ENCODE measurements at places on chromosomes 5 and 9. TPM values are rescaled to one million over a fixed set of nuclear protein-coding genes. Genes with fewer than 3 reads are reported as not detected.

TLE1 gene
- 44.8 TPM for total RNA-seq

PGM5 gene
- total RNA-seq = 194 TPM

LPCAT1 gene
- total RNA-seq = 46.0 TPM

HMGCR gene
- total RNA-seq = 49.6 TPM

GNA14 gene
- total RNA-seq = 1.2 TPM

ANKRD31 gene
- 1.2 TPM for total RNA-seq

OBP2B gene
- total RNA-seq = not detected

P4HA2 gene
- 151 TPM for total RNA-seq

C9orf50 gene
- 1.2 TPM for total RNA-seq

ABO gene
- 0.48 TPM for total RNA-seq

OCLN gene
- total RNA-seq = 12.5 TPM

SPINK1 gene
- total RNA-seq = 14.0 TPM

DNA sequence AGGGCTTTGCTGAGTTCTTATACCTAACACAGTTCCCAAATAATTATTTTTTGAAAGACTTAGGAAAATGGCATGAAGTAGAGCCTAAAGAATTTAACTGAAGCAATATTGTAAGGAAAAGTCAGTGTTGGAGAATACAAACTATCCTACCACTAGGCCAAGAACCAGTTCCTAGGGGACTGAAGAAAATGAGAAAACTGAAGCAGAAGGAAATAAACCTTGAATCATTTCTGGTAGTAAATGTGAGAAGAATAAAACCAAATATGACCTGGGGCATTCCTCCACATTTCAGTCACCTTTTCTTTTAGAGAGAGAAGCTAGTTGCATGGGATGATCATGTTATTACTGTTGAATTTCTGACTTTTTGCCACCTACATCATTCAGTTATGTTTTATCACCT lies 1393.9 kb upstream of the C9orf72 start:
- DNase-seq = no peak

GRCh38 chr9:131773911-131774379 lies 34.1 kb upstream of the RAPGEF1 start:
- peak; percentile 68 for DNase-seq

DNA sequence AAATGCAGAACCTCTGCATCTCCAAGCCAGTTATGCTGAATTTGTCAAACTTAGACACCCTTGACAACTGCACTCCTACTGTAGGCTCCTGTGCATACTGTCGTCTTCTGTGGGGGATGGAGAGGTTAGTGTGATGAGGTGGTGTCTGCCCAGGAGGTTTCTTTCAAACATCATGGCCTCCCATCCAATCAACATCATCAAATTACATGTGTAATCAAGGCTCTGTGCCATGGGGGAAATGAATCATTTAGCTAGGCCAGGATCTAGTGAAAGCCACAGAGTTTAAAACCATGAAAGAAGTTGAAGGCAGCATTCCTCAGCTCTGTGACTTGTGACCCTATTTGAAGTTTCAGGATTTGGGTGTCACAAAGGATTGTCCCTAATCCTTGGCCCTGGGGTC lies 240.6 kb downstream of the MARCHF11 start:
- no peak for DNase-seq

GRCh38 chr9:2227144-2227867 lies 212.2 kb downstream of the SMARCA2 start:
- no peak for DNase-seq

DNA sequence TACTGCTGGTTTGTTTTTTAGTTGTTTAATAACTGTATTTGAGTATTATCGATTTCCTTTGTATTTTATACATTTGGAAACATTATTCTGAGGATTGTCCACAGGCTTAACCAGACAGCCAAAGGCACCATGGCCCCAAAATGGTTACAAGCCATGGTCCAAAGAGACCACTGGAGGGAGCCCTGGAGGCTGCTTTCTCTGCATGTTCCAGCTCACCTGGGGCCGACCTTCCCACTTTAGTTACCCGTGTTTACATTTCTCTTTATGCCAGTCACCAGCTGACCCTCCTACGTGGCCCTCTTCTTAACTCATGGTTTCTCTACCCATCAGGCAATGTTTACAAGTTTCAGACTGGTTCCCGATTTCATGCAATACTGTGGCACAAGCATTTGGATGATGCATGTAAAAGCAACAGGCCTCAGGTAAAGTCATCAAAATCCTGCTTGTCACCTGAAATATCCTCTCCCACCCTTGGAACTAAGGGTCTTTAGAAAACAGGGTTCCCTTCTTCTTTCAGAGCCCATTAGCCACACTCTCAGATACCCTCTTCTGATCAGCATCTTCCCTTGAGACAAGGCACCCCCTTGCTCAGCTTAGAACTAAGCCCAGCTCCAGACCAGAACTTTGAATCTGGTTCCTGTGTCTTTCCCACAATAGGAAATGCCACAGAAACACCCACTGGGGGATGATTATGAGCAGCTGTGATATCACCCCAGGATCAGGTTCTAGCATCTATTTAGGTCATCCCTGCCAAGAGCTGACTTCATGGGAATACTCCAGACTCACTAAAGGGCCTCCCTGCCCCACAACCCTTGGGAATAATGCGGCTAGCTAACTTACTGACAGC lies 49.9 kb upstream of the GARNL3 start:
- peak; percentile 45 for DNase-seq

- DNase-seq = no peak
These were observed 72.7 kb upstream of the SPATA31D4 start for GRCh38 chr9:81855538-81855937.

DNA sequence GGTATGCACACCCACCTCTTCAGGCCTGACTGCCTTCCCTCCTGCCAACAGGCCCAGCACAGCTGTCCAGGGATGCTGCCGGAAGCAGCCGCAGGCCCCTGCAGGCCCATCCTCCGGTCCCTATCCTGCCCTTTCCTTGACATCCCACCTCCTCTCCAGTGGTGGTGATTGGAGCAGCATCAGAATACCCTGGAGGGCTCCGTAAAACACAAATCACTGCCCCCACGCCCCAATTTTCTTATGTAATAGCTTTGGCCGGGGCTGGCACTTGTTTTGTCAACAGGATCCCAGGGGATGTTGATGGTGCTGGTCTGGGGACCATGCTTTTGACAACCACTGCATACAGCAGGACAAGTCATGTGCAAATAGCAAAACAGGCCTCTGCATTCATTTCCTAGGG lies 274.5 kb downstream of the GADD45G start:
- DNase-seq = no peak

- no peak for DNase-seq
These were observed 5.5 kb upstream of the RASEF start for GRCh38 chr9:83068414-83068813.

GRCh38 chr5:147427521-147428401 lies 82.1 kb downstream of the DPYSL3 start:
- DNase-seq = no peak

DNA sequence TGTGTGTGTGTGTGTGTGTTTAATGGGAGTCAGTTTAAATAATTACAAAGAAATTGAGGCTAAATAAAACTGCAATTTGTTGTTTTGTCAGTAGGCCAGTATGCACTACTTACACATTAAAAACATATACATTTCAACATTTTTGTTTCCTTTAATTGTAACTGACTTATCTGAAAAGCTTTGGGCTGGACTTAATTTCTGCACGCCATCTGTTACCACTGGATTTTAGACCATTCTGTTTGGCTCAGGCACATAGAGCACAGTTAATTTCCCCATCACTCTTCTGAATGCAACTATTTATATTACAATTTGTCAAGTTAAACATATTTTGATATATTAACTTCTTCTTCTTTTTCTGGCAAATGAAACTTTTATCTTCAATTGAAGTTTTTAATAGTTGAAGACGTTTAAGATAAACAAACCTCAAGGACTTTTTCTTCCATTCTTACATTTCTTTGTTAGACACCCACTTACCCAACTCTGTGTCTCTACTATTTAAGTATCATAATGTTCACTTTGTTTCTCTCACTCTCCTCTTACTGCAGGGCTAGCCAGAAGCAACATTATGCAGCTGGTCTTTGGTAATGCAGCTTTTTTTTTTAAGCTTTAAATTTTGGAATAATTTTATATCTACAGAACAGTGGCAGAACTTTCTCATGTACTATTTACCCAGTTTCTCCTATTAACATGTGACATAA lies 253.4 kb upstream of the ANKH start:
- no peak for DNase-seq

- no peak for DNase-seq
These were observed 134.1 kb downstream of the RGS3 start for GRCh38 chr9:113597390-113598241.

- DNase-seq = no peak
These were observed 192.4 kb downstream of the HSPA4 start for GRCh38 chr5:133244242-133244641.

- DNase-seq = no peak
These were observed 25.5 kb downstream of the PLAC8L1 start for GRCh38 chr5:146079695-146080373.

DNA sequence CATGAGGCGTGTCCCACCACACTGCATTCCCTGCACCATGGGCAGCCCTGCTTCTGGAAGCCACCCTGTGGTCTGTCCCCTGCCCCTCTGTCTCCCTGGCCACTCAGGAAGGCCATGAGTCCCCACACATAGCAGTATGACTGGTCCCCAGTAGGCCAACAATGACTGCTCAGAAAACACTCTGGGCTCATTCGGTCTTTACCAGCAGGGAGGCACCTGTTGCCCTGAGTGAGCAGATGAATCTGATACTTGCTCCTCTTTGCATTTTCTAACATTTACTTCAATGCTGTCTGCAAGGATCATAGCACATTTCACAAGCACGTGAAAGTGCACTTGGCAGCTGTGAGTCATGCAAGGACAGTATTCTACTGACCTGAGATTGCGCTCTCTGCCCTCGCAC lies 365.4 kb upstream of the IRX1 start:
- DNase-seq = no peak

DNA sequence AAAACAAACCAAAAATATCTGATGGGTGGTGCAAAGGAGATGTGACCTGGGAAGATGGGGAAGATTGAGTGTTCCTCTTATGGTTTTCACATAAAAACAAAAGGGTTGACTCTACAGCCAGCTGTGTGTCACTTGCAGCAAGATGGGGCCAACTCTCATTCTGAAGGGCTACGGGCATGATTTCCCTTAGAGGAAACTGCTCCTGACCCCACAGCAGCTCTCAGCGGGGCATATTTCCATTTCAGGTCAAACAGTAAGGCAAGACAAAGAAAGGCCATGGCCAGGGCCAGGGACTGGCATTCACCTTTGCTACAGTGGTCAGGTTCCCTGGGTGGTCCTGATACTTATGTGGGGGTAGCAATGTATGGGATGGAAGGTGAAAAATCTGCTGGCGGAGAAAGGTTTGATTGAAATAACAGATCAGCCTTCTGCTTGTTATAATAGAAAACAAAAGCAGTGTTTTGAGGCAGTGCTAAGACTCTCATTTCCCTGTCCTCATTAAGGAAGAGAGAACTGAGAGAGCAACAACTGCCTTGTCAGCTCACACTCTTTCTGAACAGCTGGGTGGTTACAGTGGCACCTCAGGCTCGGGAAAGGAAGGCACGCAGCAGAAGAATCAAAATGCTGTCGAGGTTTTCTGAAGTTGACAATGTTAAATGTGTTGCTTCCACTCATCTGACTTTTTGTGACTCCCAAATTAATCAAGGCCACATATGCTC lies 120.7 kb upstream of the PCA3 start:
- DNase-seq = no peak

DNA sequence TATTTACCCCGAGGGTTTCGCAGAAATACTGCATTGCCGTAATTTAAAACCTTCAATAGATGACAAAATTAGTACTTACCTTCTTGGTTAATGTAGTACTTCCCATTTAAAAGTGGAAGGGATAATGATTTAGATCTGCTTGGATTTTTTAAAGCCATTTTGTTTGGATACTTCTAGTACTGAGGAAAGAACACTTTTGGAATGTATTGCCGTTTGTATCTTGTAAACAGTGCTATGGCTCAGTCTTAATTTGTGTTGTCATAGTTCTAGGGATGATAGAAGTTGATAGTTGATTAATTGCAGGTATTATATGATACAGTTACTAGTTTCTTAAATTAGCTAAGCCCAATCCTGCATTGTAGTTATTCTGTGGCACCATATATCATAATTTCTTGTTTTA lies 33.1 kb downstream of the TNPO1 start:
- peak; percentile 10 for DNase-seq

- DNase-seq = peak; percentile 21
These were observed 148.5 kb downstream of the KIAA0825 start for GRCh38 chr5:94469894-94470329.

DNA sequence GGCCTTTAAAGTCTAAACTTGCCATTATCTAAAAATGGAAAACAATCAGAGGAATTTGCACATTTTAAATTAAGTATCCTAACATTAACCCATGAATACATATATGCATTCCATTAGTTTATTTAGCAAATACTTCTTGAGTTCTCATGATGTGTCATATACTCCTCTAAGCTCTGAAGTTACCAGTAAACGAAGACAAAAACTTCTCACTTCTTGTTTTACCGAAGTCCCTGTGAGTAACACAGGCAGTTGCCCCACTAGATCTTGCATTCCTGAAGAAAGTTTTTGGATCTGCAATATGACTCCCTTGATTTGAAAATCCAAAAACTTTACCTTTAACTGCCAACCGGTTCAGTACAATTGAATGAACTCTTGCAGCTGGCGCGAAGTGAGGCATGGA lies 439.0 kb upstream of the MPDZ start:
- no peak for DNase-seq

DNA sequence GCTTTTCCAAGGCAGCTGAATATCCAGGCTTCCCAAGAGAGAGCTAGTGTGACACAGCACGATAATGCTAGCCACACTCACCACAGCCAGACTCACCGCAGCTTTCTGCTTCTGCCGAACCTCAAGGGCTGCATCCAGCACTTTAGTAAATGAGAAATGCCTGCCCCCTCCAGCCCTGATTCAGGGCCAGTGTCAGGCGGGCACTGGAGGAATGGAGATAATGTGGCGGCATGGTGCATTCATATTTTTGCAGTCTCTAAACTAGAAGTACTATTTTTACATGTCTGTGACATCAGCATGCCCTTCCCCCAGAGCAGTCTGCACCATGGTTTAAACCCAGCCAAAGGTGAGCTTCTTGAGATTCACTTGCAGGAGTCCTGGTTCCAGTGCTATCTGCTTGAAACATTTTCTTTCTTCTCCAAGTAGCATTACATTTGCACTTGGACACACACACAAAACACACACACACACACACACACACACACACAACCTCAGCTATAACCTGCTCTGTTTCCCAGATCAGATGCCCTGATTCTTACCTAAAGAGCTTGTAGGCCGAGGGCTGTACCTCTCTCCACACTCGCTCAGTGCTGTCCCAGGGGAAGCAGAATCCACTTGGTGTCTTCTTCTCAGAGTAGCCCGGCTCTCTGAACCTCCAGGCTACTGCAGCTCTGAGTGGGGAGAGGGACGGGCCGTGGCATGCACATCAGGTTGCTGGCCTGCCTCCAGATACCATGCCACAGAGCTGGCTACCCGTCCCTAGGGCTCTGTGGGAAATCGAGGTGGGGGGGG lies at the start of gene FGF1:
Gene FGF1, minus strand, starts transcription at position 673 of the 792 bp plus-strand sequence. CDS start 71,963 bp downstream, outside the sequence.
- peak; percentile 17 for DNase-seq

GRCh38 chr9:117757561-117758190 lies 53.5 kb downstream of the TLR4 start:
- peak; percentile 3 for DNase-seq

- DNase-seq = no peak
These were observed 16.8 kb downstream of the NCS1 start for GRCh38 chr9:130188860-130189481.

Measured in umbilical cord (tissue), 2 donors.